Activated naive CD8-positive, alpha-beta T cell treated with anti-CD3 and anti-CD28 coated beads for 36 hours (primary cell): ENCODE measurements at places on chromosomes 2 and 18.

DNA sequence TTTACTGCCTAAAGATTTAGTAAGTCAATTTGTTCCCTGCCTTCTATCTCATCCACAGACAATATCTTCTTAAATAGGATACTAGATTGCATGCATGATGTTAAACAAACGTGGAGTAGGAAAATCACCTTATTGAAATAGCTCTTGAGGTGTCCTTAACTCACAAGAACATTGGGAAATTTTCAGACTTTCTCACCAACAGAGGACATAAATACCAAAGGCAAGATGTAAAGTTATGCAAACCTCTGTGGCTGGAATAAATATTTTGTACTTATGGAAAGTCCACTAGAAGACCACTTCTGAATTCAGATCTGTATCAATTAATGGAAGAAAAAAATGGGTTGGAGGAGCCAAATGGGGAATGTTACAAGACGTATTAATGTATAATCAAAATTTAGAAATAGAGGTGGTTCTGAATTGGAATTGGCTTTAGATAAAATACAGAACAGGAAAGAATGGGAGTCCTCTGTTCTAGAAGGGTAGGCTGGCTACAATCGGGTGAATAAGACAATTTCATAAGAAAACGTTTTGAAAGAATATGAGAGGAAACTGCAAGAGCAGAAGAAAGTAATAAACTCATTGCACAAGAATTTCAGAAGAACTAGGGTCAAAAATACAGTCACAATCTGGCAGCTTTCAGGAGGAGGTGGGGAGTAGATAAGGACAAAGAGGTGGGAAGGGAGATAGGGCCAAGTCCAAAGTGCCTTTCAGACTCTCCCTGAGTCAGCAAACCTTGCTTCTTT is 69.3 kb upstream of the FN1 start:
- DNase-seq = no peak

GRCh38 chr2:204680576-204680975 is 135.3 kb downstream of the PARD3B start:
- no peak for DNase-seq

GRCh38 chr2:237294460-237294859 is 119.5 kb downstream of the COL6A3 start:
- no peak for DNase-seq

DNA sequence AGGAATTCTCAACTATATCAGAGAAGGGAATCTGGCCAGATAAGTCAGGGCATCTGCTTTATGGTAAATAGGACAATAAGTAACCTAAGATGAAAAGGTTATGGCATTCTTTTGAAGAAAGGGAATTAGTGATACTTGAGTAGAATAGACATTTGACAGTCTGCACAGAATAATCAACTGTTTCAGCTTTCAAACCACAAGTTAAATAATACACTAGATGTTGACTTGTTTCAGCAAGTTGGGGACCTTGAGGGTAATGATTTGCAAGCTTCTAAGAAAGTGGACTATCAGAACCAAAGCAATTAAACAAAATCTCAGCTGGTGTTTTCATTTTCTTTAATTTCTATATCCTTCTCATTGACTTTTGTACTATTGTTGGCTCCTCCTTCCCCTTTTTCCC is 54.5 kb downstream of the SLC39A10 start:
- no peak for DNase-seq

DNA sequence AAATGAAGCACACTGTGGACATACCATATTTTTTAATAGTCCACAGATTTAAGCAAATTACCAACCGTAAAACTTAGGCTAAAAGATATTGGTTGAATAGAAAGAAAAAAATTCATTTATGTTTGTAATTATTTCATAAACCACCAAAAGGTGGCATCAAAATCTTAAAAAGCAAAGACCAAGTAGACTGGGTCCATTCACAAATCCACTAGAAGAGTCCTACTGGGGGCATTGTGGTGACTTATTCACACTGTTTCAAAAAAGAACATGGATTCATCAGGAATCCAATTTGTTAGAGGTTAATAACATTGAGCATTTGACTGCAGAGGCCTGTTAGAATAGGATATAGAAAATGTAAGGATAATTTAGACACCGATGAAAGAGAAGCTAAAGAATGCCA is 194.9 kb upstream of the KYNU start:
- no peak for DNase-seq

- no peak for DNase-seq
Measured at GRCh38 chr2:102018823-102019445, 27.2 kb downstream of the IL1R2 start.

- DNase-seq = no peak
Measured at GRCh38 chr18:36066686-36067054, 689 bp downstream of the RPRD1A start.

GRCh38 chr2:176270100-176270750 is 983 bp downstream of the MTX2 start:
- DNase-seq = no peak

DNA sequence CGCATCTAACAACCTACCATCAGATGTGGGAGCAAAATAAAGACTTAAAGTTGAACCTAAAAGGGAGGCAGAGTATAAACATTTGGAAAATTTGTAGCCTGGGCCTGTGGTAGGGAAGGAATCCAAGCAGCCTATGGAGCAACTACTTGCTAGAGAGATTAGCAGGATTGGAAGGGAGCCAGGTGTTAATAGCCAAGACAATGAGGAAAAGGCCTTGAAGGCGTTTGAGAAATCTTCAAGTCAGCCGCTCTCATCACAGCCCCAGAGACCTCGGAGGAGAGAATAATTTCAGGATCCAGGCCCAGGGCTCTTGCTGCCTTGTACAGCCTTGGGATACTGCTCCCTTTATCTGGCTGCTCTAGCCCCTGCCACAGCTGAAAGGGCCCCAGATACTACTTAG is 219.7 kb downstream of the THSD7B start:
- no peak for DNase-seq

DNA sequence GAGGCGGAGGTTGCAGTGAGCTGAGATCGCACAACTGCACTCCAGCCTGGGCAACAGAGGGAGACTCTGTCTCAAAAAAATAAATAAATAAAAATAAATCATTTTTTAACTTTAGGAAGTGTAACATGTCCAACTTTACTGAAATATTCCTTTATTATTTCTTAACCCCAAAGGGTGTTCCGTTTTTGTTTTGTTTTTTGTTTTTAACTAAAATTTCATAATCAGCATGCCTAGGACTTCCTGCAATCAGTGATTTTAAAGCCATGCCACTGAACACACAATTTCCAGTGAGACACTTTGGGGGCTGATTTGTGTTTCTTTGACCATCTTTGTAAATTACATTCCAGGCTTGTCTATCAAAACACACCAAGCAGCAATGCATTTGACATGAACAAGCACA is 7.1 kb downstream of the CATIP start:
- no peak for DNase-seq

GRCh38 chr18:9103376-9103873 is 926 bp downstream of the NDUFV2 start:
- no peak for DNase-seq
